Activated CD8-positive, alpha-beta memory T cell treated with anti-CD3 and anti-CD28 coated beads for 24 hours (primary cell): ENCODE measurements at places on chromosomes 6 and 20.

DNA sequence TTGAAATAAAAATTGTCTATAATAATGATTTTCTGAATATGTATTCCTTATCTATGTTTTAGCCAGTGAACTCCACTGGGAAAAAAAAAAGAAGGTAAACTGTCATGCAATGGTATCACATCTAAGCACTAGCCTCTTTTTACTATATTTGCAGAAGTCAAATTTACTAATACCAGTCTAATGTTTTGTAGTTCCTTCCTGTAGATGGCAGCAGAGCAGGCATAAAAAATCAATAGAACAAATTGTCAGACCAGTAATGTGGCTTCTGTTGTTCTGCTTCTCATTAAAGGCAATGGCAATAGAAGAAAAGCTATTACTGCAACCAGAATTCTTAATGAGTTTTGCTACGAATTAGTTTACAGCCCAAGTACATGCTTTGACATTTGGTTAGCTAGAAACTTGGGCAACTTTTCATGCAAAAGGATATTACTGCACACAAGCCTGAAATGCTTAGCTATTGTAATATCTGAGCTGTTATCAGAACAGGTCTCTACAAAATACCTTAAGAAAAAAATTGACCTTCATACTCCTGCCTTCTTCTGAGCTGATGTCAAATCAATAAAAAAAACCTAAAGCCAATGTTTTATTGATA lies 476.9 kb downstream of the KHDRBS2 start:
- DNase-seq, result no peak

GRCh38 chr20:330233-331149 lies 5.1 kb downstream of the SOX12 start:
- DNase-seq, result peak; percentile 79

GRCh38 chr6:9140172-9140571 lies 704.8 kb upstream of the SLC35B3 start:
- no peak for DNase-seq

GRCh38 chr6:11445146-11445545 lies 92.4 kb upstream of the TMEM170B start:
- no peak for DNase-seq

DNA sequence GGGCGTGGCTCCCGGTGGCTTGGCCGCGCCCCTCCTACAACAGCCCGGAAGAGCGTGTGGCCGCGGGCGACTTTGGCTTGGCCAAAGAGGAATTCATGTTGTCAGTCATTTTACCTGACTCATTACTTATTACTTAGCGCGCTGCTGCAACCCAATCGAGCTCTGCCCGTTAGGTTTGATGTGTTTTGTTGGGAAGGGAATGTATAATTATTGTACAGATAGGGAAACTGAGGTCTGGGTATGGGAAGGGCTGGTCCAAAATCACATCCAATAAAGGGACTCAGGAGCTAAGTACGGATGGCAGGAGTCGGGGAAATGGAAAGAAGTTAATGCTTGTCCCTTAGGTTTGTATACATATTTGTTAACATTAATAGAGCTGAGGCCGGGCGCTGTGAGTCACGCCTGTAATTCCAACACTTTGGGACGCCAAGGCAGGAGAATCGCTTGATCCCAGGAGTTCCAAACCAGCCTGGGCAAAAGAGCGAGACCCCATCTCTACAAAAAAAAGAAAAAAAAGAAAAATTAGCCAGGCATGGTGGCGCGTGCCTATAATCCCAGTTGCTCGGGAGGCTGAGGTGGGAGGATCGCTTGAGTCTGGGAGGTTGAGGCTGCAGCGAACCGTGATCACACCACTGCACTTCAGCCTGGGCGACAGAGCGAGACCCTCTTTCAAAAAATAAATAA lies 639 bp upstream of the ZNF335 start:
- DNase-seq, result no peak

DNA sequence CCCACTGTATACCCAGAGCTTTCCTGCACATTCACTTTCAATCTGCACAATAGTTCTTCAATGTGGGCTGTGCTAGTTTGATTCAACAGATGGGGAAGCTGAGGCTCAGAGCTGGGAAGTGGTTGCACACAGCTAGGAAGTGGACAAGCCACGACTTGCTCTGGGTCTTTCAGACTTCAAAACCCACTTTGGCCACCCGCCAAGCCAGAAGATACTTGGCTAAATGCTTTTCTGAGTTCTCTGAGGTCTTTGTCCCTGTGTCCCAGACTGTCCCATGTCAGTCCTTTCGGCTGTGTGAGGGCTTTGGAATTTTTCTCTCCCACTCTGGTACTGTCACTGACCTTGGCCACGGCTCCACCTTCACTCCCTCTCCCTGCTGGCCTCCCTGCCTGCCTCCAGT lies 10.6 kb downstream of the PDYN start:
- DNase-seq, result no peak

DNA sequence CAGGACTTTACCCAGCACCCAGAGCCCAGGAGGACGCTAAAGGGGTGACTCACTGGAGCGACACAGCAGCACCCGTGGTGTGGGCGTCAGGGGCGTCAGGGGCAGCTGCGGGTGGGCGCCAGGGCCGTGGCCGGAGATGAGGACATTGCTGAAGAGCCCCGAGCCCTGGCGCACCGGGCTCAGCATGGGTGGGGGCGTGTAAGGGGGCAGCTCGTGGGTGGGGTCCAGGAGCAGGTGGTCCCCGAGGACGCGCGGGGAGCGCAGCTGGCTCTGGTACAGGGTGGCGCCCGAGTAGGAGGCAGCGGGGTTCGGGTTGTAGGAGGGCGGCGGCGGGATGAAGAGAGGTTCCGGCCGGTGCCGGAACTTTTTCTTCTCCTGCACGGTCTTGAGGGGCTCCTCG lies 41.6 kb upstream of the MRPS10 start:
- no peak for DNase-seq
